ENCODE measurements at places on chromosomes 3 and 15.
A peak's percentile ranks its signal among the peaks of the same experiment; 100 is the strongest.

- no peak for DNase-seq
Measured at GRCh38 chr15:38944536-38944935, 379.9 kb upstream of the RASGRP1 start.

DNA sequence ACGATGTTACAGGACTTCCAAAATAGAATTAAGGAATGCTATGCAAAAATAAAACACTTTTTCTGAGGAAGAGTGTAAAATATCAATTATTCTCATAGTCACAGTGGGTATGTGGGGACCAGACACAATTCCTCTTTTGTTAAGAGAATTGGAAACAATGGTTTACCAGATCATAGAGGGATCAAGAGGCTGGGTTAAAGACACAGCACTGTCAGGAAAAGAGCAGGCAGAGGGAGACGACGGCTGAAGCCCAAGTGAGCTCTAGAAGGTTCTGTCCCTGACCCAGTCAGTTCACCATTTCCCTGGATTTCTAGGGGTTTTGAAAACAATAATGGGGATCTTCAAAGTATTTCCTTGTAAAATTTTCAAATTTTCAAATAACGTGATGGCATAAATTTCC is 54.0 kb upstream of the POLR2M start:
- DNase-seq = no peak

DNA sequence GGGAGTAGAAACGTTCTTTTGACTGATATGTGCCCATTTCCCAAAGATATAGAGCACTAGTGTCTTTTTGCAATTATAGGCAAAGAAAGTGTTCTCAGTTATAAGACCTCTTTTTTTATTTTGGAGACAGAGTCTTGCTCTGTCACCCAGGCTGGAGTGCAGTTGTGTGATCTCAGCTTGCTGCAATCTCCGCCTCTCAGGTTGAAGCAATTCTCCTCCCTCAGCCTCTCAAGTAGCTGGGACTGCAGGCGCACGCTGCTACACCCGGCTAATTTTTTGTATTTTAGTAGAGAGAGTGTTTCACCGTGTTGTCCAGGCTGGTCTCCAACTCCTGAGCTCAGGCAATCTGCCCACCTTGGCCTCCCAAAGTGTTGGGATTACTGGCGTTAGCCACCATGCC is 20.7 kb upstream of the ZNF639 start:
- DNase-seq = no peak

DNA sequence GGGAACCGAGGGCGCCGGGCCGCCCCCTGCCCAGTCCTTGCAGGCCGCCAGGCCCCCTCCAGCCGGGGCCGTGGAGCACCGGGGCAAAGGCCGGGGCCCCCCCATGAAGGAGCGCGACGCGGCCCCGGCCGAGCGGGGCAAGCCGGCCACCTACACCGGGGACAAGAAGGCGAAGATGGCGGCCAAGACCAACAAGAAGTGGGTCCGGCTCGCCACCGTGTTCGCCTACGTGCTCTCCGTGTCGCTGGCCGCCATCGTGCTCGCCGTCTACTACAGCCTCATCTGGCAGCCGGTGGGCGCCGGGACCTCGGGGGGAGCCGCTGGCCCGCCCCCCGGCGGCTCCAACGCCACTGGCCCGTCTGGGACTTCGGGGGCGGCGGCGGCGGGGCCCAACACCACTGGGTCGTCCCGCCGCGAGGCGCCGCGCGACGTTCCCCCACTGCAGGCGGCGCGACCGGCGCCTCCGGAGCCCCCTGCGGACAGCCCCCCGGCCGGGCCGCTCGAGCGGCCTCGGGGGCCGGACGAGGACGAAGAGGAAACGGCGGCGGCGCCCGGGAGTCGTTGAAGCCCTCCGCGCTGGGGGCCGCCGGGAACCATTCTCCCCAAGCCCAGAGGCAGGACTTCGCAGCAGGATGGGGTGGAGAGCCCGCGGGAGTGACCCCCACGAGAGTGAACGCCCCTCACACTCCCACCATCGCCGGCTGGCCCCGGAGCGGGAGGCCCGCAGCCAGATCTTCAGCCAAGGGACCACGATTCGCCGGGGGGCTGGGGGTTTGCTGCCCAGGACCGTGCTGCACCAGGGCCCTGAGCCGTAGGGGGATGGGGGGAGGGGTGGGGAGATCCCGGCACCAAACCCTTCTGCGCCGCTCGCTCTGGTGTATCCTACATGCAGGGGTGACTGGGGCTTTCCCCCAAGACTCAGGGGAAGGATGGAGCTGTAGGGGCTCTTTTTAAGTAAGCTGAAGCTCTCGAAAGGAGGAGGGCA is 753 bp downstream of the INAFM2 start:
- DNase-seq = peak; percentile 50

DNA sequence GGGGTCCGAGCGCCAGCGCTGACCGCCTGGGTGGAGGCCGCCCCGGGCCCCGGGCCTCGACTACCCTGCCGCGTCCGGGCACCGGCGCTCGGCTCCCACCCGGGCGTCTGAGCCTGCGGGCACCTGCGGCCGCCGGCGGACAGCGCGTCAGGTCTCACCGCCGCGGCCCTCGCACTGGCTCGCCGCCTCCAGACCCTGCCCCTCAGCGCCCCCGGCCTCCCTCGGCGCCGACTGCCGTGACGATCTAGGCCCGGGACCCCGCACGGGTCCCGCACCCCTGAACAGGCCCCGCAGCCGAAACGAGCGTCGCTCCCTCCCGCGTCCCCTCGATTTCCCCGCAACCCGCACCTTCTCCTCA is 297 bp downstream of the PRC1 start:
- DNase-seq = peak; percentile 23

GRCh38 chr15:90266485-90266884 is 1.0 kb downstream of the NGRN start:
- DNase-seq = peak; percentile 39

- DNase-seq = no peak
Measured at GRCh38 chr15:60571008-60571420, 92.1 kb upstream of the ICE2 start.

- peak; percentile 67 for DNase-seq
Measured at GRCh38 chr3:184568924-184569829, 7.6 kb downstream of the EPHB3 start.

DNA sequence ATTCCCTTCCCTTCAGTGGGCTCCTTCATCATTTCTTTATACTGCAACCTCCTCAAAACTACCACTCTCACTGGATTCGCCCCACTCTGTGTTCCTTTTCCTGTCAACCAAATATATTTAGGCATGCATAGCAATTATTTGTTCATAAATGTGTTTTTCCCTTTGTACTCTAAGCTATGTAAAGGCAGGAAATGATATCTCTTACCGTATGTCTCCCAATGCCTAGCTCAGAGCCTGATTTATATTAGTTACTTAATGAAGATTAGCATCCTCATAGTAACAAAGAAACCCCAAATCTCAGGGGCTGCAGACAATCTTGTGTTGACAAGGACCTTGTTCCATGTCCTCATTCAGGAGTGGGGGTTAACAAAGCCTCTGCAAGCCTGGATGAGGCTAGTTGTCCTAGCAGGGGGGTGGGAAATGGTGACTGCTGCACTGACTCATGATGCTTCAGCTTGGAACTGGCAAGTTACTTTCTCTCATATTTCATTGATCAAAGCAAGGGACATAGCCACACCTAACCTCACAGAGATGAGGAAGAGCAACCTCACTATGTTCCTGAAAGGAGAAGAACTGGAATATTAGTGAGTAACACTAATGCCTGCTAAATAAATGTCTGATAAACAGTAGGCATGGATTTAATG is 15.2 kb downstream of the PHLDB2 start:
- no peak for DNase-seq

- DNase-seq = no peak
Measured at GRCh38 chr3:187705164-187705563, 2.8 kb upstream of the RTP2 start.

DNA sequence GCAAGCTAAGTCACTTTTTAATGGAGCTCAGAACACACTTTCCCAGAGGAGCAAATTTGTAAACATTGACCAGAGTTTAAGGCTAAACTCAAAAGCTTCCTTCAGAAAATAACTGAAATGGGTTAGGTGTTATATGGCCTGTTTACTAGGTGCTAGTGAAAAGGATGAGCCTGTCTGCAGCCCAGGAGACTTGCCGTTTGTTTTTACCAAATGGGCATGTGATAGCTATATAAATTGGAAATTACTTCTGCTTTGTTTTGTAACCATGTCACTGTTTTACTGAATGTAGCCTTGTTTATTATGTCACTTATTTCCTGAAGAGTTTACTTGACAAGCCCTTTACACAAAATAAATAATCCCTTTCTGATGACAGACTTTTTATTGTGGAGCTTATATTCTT is 109.4 kb upstream of the THSD4 start:
- no peak for DNase-seq

DNA sequence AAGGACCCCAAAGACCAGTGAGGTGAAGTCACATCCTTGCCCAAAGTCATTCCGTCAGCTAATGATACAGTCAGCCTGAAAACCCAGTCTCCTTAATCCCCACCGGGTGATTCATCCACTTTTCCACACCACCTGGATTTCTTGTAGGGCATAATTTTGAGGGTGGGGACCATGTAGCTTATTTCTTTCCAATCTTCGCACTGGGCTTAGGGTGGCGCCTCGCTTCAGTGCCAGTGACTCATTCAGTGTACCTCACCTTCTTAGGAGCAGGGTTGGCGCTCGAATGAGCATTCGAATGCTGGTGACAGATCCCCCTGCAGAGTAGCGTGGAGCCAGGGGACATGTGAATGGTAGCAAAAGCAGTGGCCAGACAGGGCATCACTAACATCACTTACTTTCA is 24.0 kb downstream of the BMF start:
- no peak for DNase-seq

DNA sequence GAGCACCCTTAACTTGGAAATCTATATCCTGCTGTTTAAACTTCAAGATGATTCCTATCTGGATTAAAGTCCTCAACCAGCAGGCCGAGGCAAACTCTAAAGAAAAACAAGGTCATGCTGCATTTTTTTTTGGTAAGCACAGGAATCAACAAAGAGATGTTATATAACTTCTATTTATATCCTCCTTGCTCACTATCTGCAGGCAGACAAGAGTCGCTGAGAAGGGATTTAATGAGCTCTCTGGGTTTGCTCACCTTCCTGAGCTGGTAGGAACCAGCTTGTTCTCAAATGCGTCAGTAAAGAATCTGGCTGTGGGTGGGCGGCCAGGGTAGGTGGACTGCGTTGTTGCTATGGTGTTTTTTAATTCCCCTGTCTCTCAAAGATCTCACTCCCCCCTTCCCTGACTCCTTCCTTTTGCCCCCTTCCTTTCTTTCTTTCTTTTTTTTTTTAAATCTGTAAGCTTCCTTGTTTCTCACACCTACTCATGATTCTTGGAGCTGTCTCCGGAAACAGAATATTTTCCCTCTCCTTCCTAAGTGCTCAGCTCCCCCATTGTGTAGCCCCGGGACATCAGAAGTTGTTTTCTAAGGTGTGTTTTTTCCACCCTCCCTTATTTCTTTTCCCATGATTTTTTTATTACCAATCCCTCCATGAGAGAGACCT is 228.8 kb upstream of the BHLHE40 start:
- no peak for DNase-seq

DNA sequence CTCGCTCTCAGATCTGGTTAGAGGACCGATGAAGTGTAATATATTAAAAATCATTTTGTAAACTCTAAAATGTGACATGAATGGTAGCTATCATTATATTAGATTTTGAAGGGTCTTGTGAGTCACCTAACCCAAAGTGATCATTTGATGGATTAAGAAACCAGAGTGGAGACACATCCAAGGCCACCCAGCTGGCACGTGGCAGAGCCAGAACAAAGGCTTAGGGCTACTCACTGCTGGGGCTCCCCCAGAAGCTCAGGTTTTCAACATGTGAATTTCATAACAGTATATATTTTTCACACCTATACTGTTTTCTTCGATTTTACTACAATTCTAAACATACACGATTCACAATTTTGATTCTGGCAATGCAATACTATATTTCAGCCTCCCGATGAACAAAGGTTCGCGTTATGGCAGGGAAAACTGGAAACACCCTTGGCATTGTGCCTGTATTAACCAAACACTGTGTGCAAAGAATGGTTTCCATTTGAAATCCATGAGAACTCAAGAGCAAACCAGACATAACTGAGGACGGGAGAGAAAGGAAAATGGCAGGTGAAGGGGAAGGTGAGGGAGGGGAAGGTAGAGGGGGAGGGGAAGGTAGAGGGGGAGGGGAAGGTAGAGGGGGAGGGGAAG is 88.9 kb downstream of the ADAMTS17 start:
- DNase-seq = no peak

GRCh38 chr3:48989126-48989795 is 780 bp upstream of the P4HTM start:
- DNase-seq = no peak

- DNase-seq = peak; percentile 13
Measured at GRCh38 chr3:118863731-118864322, 170.8 kb downstream of the IGSF11 start.

GRCh38 chr3:27483117-27484014 is 818 bp downstream of the SLC4A7 start:
- peak; percentile 63 for DNase-seq

- DNase-seq = no peak
Measured at GRCh38 chr3:27315003-27315402, 54.2 kb downstream of the NEK10 start.

DNA sequence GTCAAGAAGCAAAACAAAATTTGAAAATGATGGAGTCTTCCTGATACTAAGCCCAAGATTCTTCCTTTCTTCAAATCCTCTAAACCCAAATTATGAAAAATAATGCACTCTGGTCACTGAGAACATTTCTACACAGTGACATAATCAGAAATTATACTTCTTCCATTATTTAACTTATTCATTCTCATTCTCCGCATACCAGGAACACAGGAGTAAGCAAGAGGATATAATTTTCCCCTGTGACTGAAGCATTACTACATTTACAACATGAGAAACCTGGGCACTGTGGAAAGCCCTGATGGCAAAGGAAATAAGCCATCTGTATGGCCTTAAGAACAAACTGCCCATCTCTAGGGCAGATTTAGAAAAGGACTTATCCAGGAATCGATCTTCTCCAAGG is 47.0 kb downstream of the EXD1 start:
- DNase-seq = no peak

- no peak for DNase-seq
Measured at GRCh38 chr3:197227780-197228574, 70.4 kb downstream of the DLG1 start.

- DNase-seq = no peak
Measured at GRCh38 chr3:67419779-67420178, 234.6 kb downstream of the SUCLG2 start.

GRCh38 chr3:185717627-185718402 is 107.0 kb downstream of the IGF2BP2 start:
- DNase-seq = no peak

DNA sequence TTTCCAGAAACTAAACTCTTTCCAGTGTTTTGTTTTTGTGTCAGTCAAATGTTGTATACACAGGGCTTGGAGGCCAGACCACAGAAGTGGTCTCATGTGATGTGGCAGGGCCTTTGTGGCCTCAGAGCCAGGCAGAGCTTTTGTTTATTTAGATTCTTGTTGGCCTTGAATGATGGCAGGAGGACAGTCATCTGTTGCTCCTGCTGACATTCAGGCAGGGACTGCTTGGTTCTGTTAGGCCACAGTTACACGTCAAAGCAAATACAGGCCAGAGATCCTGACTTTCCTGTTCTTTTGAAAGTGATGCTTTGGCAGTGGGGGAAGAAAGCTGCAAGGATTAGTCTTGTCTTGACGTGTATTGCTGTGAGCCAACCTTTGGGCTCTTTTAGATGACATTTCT is 325.1 kb downstream of the CACNA2D3 start:
- DNase-seq = no peak

- no peak for DNase-seq
Measured at GRCh38 chr3:52346623-52347530, 30.8 kb downstream of the DNAH1 start.

All from HAP-1 (cell line).